ENCODE measurements at places on chromosomes 7 and 10.

DNA sequence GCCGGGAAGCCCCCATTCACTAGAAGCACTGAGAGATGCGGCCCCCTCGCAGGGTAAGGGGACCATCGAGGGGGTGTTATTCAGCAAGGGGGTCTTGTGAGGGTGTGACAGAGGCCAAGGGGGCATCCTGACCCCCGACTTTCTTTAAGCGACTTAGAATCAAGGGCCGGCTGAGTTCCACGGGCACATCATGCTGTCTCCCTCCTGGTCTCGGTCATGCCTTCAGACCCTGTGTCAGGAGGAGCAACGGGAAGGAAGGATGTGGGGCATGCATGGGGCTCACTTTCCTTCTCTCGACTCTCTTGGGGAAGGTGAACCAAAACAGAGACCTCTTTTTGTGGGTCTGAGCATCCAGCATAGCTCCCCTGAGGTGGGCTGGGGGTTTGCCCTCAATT, 2.5 kb downstream of the ACSL5 start:
- no peak for DNase-seq

DNA sequence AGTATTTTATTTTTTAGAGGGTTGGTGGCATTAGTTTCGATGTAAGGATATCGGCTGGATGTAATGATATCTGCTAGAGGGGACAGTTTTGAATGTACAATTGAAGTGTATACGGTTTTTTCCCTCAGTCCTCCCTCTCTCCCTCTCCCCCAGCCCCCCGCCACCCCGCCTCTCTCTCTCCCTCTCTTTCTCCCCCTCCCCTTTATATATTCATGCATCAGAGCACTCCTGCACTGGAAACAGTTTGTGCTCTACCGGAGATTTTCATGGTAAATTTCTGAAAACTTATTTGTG, 1.6 kb downstream of the GLCCI1 start:
- no peak for DNase-seq

DNA sequence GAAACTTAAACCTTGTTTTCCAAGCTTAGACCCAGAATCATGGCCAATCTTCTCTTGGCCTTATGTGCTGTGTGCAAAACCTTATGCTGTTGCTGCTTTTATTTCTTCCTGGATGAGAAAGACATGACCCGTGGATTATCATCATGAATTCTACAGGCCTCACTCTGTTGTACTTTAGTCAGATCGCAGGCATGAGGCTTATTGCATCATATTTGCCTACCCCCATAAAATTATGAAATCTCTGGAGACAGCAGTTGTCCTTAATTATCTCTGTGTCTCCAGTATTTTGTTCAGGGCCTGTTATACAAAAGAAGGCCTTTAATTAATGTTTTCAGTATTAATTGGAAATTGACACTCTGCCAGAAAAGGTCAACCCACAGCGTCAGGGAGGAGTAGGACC, 71.6 kb downstream of the PLCE1 start:
- DNase-seq: no peak

DNA sequence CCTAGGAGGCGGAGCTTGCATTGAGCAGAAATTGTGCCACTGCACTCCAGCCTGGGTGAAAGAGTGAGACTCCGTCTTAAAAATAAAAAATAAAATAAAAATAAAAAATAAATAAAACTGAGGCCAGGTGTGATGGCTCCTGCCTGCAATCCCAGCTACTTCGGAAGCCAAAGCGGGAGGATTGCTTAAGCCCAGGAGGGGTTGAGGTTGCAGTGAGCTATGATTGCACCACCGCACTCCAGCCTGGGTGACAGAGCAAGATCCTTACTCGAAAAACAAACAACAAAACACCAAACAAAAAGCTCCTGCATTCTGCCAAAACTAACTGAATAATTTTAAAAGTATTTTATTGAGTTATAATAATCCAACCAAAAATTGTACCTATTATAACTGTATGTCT, 36.2 kb downstream of the AGAP4 start:
- DNase-seq: no peak

GRCh38 chr7:12706900-12707536, 19.6 kb downstream of the ARL4A start:
- no peak for DNase-seq

- DNase-seq: no peak
Measured at GRCh38 chr10:72077275-72077990, 10.9 kb downstream of the SPOCK2 start.

- no peak for DNase-seq
Measured at GRCh38 chr10:60465801-60466200, 76.1 kb upstream of the ANK3 start.

All from Right ventricle myocardium superior (tissue), 1 donor.